ENCODE measurements at places on chromosomes 6 and 20. TPM values are rescaled to one million over a fixed set of nuclear protein-coding genes. Genes with fewer than 3 reads are reported as not detected.

The OPN5 gene
- total RNA-seq, result not detected

The CARMIL1 gene
- 25.7 TPM for total RNA-seq

The MCCD1 gene
- not detected for total RNA-seq

The ASIP gene
- not detected for total RNA-seq

The AVP gene
- not detected for total RNA-seq

GRCh38 chr6:24774696-24775519, at the start of gene GMNN:
Gene GMNN, plus strand, starts transcription at chr6:24774937. Its CDS starts 2,310 bp downstream, at chr6:24777247.
- H3K4me1 ChIP-seq, result peaks cover 43% of the 10 kb centered on the region
- H3K36me3 ChIP-seq, result peaks cover 14% of the 10 kb centered on the region
- peak; percentile 83 for DNase-seq
- H3K27ac ChIP-seq, result peak within 1 kb of the TSS; percentile 65

GRCh38 chr20:40961176-40961575, 67.4 kb upstream of the TOP1 start:
- H3K27ac ChIP-seq, result no peak overlapping the region
- no peak overlapping the region for H3K4me3 ChIP-seq
- peaks cover 20% of the 10 kb centered on the region for H3K27me3 ChIP-seq
- DNase-seq, result no peak
- no peaks in the 10 kb centered on the region for H3K36me3 ChIP-seq

GRCh38 chr6:65091561-65091960, 615.5 kb downstream of the EYS start:
- no peaks in the 10 kb centered on the region for H3K27me3 ChIP-seq
- DNase-seq, result no peak
- H3K27ac ChIP-seq, result no peak overlapping the region
- H3K36me3 ChIP-seq, result no peaks in the 10 kb centered on the region
- H3K4me3 ChIP-seq, result no peak overlapping the region

GRCh38 chr6:44338228-44339122, 4.0 kb upstream of the SPATS1 start:
- peaks cover 15% of the 10 kb centered on the region for H3K27me3 ChIP-seq
- peaks cover 7% of the 10 kb centered on the region for H3K4me1 ChIP-seq
- H3K36me3 ChIP-seq, result no peaks in the 10 kb centered on the region
- no peak overlapping the region for H3K4me3 ChIP-seq
- H3K27ac ChIP-seq, result no peak overlapping the region

- DNase-seq, result no peak
- H3K36me3 ChIP-seq, result no peaks in the 10 kb centered on the region
- no peak overlapping the region for H3K27ac ChIP-seq
- H3K4me3 ChIP-seq, result no peak overlapping the region
Measured at GRCh38 chr6:10014557-10014956, 400.3 kb downstream of the TFAP2A start.

- no peaks in the 10 kb centered on the region for H3K36me3 ChIP-seq
- no peak for DNase-seq
- H3K27ac ChIP-seq, result no peak overlapping the region
- H3K4me3 ChIP-seq, result no peak overlapping the region
- H3K4me1 ChIP-seq, result no peaks in the 10 kb centered on the region
Measured at GRCh38 chr6:118617417-118617816, 34.0 kb downstream of the CEP85L start.

GRCh38 chr20:48131581-48131980, 346.3 kb upstream of the SULF2 start:
- H3K4me1 ChIP-seq, result peaks cover 12% of the 10 kb centered on the region
- DNase-seq, result no peak
- H3K36me3 ChIP-seq, result no peaks in the 10 kb centered on the region
- H3K4me3 ChIP-seq, result no peak overlapping the region
- no peaks in the 10 kb centered on the region for H3K27me3 ChIP-seq
- no peak overlapping the region for H3K27ac ChIP-seq

GRCh38 chr6:76593668-76594067, 521.2 kb upstream of the IMPG1 start:
- H3K27me3 ChIP-seq, result no peaks in the 10 kb centered on the region
- H3K4me3 ChIP-seq, result no peak overlapping the region
- H3K4me1 ChIP-seq, result no peaks in the 10 kb centered on the region
- no peak for DNase-seq
- no peak overlapping the region for H3K27ac ChIP-seq

DNA sequence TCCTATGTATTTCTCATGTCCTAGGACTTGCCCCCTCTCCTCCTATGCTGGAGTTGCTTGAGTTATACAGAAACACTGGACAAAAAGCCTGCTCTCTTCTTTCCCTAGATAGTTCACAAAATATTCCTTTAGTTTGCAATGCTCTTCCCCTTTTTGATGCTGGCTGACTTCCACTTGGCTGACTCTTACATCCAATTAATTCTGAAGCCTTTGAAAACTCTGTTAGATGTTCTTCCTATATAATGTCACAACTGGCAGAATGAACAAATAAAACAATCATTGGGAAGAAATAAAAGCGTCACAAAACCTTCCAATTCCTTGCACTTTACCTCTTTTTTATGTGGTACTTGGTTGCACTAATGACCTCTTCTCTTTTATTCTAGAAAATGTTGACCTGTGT, 253.8 kb upstream of the CITED2 start:
- no peaks in the 10 kb centered on the region for H3K36me3 ChIP-seq
- H3K4me1 ChIP-seq, result no peaks in the 10 kb centered on the region
- DNase-seq, result no peak
- H3K4me3 ChIP-seq, result no peak overlapping the region

DNA sequence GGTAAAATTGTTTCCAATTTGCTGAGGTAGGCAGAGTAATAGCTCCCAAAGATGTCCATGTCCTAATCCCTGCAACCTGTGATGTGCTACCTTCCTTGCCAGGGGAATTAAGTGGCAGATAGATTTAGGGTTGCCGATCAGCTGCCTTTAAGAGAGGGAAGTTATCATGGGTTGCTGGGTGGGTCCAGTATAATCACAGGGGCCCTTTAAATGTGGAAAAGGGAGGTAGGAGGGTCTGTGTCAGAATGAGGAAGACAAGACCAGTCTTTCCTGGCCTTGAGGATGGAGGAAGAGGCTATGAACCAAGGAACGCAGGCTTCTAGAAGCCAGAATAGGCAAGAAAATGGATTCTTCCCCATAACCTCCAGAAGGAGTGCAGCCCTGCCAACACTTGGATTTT, 50.7 kb downstream of the CTCFL start:
- no peaks in the 10 kb centered on the region for H3K36me3 ChIP-seq
- no peak overlapping the region for H3K4me3 ChIP-seq
- H3K27ac ChIP-seq, result no peak overlapping the region
- H3K27me3 ChIP-seq, result peaks cover 87% of the 10 kb centered on the region

GRCh38 chr20:22684072-22684762, 99.8 kb upstream of the FOXA2 start:
- no peaks in the 10 kb centered on the region for H3K36me3 ChIP-seq
- no peak overlapping the region for H3K4me3 ChIP-seq
- DNase-seq, result peak; percentile 56
- no peak overlapping the region for H3K27ac ChIP-seq

DNA sequence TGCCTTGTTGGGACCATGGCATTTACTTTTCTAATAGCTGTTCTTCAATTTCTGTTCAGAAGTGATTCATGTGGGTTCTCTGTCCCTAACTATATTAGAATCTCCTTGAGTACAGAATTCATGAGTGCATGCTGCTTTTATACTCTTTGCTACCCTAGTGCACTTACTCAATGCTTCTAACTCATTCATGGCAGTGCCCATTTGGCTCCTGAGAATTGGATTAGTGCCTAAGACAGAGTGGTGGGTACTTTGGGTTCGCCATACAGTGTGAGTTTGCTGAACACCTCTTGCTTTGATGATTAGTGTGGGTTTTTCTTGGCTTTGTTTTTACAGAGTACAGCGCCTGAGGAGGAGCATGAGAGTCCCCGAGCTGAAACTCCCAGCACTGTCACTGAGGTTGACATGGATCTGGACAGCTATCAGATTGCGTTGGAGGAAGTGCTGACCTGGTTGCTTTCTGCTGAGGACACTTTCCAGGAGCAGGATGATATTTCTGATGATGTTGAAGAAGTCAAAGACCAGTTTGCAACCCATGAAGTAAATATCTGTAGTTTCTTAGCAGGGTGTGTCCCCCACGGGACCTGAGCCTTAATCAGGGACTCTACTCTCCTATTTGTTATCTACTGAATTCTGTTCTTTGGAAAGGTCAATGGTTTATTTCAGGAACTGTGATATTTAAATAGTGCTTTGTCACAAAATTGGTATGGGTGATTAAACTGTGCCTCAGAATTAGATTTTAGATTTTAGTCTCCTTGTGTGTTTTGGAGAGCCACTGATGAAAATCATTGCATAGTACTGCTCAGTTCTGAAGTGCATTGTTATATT, 150.7 kb downstream of the UTRN start:
- no peaks in the 10 kb centered on the region for H3K27me3 ChIP-seq
- DNase-seq, result no peak
- no peak overlapping the region for H3K27ac ChIP-seq
- H3K36me3 ChIP-seq, result peaks cover 26% of the 10 kb centered on the region
- H3K4me1 ChIP-seq, result 0 out of 2 replicates have a peak, but pooled peaks cover 3% of the 10 kb centered on the region
- H3K4me3 ChIP-seq, result no peak overlapping the region
